ENCODE measurements at places on chromosomes 12 and 14.

DNA sequence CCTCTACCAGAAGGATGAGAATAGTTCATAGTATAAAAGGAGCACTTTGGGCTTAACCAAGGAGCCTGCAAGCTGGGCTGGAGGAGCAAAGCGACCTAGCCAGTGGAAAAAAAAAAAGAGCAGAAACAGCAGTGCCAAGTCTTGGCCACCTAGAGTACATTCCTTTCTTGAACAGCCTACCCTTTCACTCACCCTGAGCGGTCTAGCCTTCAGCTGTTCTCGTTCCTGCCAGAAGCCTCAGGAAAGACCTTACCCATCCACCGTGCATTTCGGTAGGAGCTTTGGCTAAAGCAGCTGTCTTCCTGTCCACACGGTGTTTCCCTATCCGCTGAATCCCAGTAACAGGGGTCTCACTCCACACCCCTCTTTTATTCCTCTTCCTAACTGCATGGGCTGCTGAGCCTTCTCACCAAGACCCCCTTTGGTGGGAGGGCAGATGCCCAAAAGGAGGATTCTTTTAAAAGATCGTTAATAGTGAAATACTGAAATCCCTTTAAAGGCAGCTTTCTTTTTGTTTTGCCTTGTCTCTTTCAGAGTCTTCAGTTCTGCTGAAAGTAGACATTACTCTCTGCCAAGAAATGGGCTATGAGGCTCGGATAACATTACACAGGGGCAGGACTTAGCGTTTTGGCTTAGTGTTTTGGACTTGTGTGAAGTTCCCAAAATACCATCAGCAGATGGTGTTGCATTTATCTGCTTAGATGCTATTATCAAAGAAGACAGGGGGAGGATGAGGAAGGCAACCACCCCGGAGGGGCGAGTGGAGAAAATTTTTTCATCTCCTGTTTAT, 88.5 kb upstream of the METAP2 start:
- peak; percentile 85 for DNase-seq

- DNase-seq = peak; percentile 86
These were observed 10.6 kb upstream of the PYGL start for GRCh38 chr14:50954811-50955372.

DNA sequence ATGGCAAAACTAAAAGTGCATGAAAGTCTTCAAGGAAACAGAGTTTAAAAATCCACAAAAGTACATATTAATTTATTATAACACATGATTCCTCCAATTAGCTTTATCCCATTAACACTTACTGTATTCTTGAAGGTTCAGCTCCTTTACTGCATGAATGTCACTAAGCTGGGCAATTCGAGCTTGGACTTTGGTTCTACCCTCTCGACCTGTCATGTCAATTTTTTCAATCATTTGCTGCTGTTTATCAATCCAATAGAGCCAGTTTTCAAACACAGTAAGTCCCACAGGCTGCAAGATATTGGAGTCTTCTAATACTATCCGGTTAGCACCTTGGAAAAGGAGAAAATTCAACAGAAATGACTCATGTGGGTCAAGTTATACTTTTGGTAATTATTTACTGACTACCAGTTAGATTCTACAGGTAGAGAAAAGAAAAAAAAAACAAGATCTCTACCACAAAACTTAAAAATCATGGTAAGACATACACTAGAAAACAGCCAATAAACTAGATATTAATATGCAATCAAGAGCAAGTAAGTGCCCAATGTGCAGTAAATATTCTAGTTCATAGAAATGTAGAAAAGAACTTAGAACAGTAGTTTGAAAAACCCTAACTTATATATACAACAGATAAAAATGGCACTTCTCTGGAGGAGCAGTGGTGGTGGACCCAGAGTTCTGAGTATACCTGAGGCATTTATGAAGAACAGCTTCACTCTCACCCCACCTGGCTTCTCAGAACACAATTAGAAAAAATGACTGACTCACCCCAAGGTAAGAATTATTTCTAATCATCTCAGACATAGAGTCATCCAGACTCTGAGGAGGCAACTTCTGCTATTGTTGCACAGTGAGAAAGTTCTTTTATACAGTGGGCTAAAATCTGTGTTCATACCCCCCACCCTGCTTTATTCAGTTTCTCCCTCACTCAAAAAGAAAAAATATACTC, 67.7 kb downstream of the BCL2L14 start:
- no peak for DNase-seq

DNA sequence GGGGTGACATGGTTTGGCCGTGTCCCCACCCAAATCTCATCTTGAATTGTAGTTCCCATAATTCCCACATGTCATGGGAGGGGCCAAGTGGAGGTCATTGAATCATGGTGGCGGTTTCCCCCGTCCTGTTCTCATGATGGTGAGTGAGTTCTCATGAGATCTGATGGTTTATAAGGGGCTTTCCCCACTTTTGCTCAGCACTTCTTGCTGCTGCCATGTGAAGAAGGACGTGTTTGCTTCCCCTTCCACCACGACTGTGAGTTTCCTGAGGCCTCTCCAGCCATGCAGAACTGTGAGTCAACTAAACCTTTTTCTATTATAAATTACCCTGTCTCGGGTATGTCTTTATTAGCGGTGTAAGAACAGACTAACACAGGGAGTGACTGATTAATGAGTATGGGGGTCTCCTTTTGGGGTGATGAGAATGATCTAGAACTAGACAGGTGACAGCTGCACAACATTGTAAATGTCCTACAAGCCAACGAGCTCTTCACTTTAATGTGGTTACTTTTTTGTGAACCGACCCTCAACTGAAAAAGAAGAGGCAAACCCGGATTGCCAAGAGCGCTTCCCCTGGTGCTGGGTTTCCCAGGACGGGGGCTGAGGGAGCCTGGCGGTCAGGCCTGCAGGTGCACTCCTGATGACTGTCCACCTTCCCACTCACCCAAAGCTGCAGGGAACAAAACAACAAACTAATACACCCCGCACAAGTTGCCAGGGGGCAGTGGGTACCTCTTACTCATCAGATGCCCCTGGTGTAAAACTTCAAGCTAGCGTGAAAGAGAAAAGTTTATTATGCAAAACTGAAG, 90.1 kb downstream of the NCOR2 start:
- DNase-seq = no peak

GRCh38 chr14:103138301-103139131, 15.3 kb downstream of the TNFAIP2 start:
- no peak for DNase-seq

DNA sequence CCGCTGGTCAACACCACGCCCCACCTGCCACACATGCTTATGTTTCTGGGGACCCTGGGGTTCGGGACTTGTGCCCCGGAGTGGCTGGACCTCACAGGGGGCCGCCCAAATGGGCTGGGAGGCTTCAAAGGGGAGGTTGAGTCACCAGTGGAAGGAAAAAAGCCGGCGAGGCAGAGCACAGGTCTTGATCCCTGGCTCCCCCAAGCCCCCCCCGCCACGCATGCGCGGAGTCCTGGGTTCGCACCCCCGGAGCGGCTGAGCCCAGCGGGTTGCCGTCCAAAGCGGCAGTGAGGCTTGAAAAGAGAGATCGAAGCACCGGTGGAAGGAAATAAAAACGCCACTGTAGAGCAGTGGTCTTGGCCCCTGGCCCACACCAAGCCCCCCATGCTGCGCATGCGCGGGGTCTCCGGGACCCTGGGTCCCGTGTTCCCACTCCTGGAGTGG, 313.5 kb downstream of the ALG10 start:
- DNase-seq = no peak

GRCh38 chr12:40031965-40032364, 73.9 kb downstream of the SLC2A13 start:
- DNase-seq = peak; percentile 21

GRCh38 chr12:66242311-66242710, 53.3 kb downstream of the IRAK3 start:
- DNase-seq = peak; percentile 32

DNA sequence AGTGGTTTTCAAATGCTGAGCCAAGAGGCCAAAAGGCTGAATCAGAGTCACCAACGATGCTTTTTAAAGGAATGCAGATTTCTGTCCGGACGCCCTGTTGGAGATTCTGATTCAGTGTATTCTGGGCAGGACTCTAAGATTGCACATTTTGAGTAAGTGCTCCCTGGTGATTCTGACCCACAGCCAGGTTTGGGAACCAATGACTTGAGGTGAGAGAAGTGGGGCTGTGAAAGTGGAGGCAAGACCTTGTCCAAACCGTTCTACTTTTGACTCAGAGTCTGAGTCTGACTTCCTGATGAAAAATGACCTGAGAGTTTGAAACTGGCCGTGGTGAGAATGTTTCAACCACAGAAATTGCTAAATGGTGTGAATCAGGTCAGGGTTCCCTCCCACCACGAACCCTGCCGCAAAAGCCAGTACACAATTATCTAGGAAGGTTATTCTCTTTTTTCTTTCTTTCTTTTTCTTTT, 90.2 kb downstream of the NTN4 start:
- DNase-seq = peak; percentile 91

GRCh38 chr12:119202544-119202943, 23.8 kb downstream of the HSPB8 start:
- no peak for DNase-seq

DNA sequence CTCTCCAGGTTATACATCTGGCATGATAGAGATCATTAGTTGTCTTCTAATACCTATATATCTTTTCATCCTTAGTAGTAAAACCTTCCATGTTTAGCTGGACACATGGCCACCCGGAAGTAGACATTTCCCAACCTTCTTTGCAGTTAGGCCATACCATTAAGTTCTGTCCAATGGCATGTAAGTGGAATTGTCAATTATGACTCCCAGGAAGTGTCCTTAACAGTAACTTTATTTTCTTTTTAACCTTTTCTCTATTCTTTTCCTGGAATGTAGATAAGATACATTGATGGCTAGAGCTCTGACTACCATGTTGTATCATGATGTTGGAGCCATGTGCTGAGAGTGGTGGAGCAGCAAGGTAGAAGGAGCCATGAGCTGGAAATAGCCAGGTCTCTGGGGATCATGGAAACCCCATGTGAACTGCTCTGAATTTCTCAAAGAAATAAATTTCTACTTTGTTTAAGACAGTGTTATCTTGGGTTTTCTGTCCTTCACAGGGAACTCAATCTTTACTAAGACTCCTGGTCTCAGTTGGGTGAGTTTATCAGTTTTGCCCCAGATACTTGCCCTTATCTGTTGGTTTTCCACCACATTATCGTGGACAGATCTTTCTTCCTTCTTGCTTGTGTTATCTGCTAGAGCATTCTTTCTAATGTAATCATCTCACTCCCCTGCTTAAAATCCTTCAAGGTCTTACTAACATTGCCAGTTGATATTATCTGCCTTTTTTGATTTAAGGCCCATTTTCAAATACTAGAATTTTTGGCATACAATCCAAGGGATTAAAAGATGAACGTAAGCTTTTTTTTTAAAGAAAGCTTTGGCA, 5.1 kb upstream of the LTA4H start:
- no peak for DNase-seq

DNA sequence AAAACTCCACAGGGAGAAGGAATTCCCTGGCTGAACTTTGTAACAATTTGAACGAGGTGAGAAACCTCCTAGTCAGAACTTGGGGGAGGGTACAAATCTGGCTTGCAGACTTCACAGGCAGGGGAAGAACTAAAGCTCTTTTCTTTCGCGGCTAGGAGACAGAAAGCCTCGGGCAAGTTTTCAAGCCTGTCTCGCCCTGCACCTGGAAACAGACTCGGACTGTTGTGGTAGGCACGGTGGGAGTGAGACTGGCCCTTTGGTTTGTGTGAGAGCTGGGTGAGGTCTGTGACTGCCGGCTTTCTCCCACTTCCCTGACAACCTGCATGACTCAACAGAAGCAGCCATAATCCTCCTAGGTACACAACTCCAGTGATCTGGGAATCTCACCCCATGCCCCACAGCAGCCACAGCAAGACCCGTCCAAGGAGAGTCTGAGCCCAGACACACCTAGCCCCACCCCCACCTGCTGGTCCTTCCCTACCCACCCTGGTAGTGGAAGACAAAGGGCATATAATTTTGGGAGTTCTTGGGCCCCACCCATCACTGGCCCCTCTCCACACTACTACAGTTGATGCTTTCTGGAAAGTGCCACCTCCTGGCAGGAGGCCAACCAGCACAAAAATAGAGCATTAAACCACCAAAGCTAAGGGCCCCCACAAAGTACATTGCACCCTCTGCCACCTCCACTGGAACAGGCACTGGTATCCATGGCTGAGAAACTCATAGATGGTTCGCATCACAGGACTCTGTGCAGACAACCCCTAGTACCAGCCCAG, 102.7 kb upstream of the ST8SIA1 start:
- peak; percentile 17 for DNase-seq

DNA sequence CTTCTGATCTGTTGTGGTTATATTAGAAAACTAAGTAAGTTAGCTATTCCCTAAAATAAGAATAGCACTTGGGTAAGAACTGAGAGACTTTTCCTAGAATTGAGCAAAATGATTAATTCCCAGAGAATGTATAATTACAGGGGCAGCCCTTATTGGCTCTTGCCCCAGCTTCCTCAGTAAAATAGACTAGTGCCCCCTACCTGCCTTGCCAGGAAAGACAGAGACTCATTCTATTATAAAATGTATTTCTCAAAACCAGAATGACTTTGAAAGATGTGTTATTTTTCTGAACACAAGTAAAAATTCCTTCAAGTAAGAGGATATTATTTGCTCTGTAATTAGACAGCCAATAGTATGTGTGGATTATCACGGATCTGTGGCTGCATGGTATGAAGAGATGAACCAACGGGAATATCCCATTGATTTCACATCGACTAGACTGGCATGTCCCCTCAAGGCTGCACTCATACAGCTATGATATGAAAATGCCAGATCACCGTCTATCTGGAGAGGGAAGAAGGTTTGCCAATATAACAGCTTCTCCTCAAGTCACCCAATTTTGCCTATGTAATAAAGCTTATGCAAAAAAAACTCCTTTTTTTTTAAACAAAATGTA, 7.4 kb upstream of the GLRX5 start:
- DNase-seq = peak; percentile 85

- DNase-seq = no peak
These were observed 88.0 kb downstream of the OSBPL8 start for GRCh38 chr12:76471579-76471978.

- no peak for DNase-seq
These were observed 7.1 kb downstream of the ARHGDIB start for GRCh38 chr12:14954269-14954668.

DNA sequence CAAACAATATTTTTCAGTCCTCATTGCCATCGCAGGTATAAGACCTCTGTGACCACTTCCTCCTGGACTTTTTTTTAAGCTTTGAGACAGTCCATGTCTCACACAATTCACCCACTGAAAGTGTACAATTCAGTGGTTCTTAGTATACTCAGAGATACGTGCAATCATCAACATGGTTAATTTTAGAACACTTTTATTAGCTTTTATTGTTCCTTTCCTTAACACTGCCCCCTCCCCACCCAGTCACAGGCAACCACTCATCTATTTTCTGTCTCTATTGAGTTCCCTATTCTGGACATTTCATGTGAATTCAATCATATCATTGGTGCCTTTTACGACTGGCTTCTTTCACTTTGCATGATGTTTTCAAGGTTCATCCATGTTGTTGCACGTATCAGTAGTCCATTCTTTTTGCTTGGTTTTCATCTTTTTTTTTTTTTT, 16.2 kb downstream of the NCKAP5L start:
- DNase-seq = no peak

GRCh38 chr14:78975734-78976133, 805.6 kb downstream of the NRXN3 start:
- peak; percentile 29 for DNase-seq

GRCh38 chr14:41607966-41608663, 1.4 kb downstream of the LRFN5 start:
- peak; percentile 11 for DNase-seq

- DNase-seq = peak; percentile 53
These were observed 126.5 kb downstream of the TMEM30B start for GRCh38 chr14:61154641-61155040.

- DNase-seq = no peak
These were observed 55.7 kb upstream of the BCL11B start for GRCh38 chr14:99327458-99328250.

Data from choroid plexus epithelial cell (primary cell).